ENCODE measurements at places on chromosomes 7 and 10.

- DNase-seq = no peak
These were observed 132.4 kb downstream of the KIAA1217 start for GRCh38 chr10:24341371-24341770.

- DNase-seq = no peak
These were observed 19.5 kb downstream of the LRMDA start for GRCh38 chr10:75450644-75451640.

- no peak for DNase-seq
These were observed 10.8 kb upstream of the XPNPEP1 start for GRCh38 chr10:109933984-109934565.

DNA sequence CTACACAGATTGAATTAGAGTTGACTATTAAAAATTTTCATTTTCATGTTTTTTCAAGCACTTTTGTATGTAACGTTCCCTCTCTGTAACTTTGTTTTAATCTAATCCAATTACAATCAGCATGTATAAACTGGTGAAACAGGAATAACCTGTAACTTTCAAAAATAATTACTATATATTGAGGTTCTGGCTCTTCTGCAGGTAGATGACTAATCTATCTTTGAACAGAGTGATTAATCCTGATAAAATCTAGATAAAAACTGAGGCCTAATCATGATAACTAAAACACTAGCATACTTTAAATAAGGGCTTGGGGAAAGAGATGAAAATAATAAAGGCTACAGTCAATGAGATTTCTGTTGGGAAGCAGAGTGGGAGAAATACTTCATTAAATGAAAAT, 101.6 kb upstream of the KCND2 start:
- no peak for DNase-seq

DNA sequence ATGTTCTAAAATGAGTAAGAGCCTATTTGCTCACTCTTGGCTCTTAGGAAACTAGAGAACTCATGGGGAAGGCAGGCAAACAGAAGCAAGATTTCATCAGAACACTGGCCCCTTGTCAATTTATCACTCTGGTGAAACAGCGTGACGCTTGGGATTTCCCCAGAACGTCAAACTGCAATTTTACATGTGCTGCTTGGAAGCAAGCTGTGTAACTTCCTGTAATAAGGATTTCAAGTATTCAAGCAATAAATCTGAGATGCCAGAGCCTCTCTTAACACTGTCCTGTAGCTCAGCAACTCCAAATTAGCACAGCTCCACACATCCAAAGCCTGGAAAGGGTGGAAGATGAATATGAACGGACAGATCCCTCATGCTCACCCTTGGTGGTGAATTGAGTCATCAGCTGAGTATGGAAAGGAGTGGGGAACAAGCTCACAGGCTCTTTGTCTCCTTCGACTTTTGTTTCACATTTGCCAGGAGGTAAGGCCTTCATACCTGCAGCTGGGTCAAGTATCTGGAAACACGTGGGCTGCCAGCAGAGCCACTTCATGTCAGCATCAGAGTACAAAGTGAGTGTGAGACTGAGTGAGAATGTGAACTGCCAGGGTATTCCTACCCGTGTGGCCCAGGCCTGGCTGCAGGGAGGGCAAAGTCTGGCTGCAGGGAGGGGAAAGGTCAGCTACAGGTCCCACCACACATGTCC, 140.4 kb upstream of the NAMPT start:
- peak; percentile 92 for DNase-seq

DNA sequence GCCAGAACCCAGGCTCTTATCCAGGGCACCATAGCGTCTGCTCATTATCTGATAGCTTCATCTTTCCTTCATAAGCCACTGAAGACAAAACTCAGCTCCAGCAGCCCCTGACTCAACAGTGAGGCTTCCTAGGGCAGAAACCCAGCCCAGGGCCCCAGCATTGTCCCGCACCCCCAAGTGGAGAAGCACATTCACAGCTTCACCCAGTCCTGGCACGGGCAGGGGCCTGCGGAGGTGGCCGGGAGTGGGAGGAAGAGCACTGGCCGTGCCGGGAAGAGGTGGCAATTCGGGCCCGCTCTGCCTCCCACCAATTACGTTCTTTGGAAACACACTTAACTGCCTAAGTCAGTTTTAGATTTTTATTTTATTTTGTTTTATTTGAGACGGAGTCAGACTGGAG, 10.3 kb upstream of the CALML5 start:
- no peak for DNase-seq

DNA sequence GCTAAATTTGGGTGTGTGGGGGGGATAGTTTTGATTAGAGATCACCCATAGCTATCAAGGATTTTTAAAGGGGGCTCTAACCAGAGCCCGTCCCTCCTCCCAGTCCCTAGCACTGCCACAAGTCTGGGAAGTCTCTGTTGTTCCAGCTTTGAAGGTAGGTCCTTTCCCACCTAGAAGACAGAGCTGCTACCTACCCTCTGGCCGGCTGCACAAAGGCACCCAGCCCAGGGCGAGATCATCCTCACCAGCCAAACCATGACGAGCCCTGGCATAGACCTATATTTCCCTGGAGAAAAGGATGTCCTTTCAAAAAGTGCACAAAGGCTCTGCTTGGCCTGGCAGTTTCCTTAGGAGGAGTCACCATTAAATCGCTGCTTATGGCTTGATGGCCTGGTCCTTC, 147.8 kb downstream of the CYP26A1 start:
- no peak for DNase-seq

GRCh38 chr10:88467835-88468485, 115.2 kb downstream of the RNLS start:
- no peak for DNase-seq

DNA sequence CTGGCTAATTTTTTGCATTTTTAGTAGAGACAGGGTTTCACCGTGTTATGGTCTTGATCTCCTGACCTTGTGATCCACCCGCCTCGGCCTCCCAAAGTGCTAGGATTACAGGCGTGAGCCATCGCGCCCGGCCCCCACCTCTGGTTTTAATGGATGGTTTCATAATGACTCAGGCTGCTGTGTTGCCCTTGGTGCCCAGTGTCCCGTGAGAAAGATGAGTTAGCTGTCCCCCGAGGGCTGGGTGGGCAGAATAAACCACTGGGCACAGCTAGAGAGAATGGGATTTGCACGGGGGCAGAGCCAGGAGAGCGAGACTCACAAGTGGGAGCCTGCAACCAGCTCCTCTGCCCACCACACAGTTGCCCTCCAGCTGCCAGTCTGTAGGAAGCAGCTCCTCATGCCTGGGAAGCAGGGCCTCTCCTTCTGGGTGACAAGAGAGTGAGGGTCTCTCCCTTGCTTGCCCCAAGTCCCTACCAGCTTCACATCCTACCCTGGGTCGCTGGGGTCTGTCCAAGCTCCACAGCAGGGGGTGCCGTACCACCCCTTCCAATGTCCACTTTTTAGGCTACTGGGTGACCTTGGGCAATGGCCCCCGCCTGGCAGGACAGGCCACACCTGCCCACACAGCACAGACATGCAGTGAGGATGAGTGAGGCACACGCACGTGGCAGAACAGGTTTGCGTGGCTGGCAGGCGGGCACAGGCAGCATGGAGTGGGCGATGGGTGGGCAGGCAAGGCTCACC, 16.1 kb upstream of the NDST2 start:
- DNase-seq = no peak

GRCh38 chr10:54133203-54133602, 667.8 kb downstream of the PCDH15 start:
- DNase-seq = peak; percentile 1

DNA sequence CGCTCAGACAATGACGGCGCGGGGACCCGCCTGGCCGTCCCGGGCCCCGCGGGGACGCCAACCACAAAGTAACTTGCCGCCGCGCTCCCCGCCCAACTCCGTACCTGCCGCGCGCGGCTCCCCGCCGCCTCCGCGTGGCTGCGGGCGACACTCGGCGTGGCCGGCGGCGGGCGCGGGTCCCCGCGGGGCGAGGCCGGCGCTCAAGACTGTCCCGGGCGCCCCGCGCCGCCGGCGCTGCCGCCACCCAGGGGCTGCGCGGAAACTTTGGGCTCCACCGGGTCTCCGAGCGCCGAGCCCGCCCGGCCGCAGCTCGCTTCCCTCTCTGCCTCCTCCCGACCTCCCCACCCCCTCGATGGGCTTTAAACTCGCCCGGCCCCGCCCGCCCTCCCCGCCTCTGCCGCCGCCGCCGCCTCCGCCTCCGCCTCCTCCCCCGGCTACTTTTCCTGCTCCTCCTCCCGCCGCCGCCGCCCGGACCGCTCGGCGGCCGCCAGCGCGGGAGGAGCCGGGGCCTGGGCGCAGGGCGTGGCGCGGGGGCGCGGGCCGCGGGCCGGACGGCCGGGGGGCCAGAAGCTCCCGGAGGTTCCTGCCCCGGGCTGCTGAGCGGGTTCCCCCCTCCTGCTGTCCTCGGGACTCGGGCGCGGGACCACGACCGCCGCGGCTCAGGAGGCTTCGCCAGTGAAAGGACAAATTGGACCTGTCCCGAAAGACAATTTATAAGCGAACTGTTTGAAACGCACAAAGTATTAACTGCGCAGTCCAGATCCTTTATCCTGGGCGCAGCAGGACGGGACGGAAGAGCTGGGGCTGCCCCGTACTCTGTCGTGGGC, 10.6 kb upstream of the GRB10 start:
- DNase-seq = peak; percentile 66

GRCh38 chr10:58754469-58755339, 242.0 kb downstream of the BICC1 start:
- no peak for DNase-seq

DNA sequence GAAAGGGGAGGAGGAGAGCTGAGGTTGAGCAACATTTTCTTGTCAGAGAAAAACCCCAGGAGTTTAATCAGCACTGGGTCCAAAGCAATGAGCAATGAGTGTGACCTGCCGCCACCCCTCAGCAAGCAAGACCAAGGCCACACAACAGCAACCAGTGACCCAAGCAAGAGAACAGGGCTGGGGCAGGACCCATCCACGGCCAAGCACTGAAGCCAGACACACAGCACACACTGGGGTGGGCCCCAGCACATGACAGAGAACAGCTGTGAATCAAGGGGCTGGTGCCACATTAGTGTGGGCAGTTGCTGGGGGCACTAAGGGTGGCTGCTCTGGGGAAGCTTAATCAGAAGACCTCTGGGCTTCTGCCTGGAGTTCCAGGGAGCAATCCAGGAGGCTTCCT, 16.2 kb downstream of the TMEM72 start:
- no peak for DNase-seq

GRCh38 chr10:26454891-26455290, 16.8 kb downstream of the APBB1IP start:
- DNase-seq = no peak

GRCh38 chr10:102280397-102281101, 35.2 kb downstream of the GBF1 start:
- DNase-seq = peak; percentile 2

DNA sequence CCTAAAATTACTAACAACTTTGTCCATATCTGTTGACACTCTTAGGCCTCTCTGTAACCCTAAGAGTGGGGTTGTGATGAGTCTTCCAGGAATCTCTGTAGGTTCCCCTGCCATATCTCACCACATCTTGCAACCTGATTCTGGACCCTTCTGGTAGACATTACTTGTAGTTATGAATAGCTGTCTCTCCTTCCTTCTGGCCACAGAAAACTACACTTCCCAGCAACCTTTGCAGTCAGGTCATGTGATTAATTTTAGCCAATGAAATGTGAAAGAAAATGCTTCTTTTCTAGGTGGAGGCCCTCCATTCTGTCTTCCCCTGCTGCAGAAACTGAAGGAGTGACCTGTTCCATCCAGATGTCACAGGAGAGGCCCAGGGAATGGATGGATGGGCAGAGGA, 147.6 kb upstream of the AOAH start:
- DNase-seq = peak; percentile 10

DNA sequence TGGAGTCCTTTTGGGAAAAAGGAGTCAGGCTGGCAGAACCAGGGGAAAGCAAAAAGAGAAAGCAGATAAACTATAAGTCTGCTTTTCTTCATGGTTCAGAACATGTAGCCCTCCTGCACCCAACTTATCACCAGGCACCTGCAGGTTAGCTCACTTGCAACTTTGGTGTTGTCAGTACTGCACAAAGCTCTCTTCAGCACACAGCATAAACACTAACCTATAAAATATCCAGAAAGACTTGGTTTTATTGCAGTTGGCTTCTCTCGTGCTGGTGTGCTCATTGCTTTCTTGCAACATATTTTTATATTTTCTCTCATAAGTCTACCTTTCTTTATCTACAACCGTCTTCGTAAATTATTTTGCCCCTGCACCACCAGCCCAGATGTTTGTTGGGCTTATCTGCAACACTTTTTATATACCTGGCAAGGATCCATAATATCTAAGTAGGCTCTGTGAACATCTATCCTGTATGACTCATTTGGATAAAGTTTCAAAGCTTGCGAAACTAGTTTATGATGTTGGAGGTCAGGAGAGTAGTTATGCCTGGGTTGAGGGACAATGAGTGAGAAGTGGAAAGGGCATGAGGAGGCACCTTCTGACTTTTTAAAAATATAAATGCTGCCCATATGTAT, 164.6 kb downstream of the ANKRD30A start:
- DNase-seq = no peak
